ENCODE measurements at places on chromosomes 16 and 17.

DNA sequence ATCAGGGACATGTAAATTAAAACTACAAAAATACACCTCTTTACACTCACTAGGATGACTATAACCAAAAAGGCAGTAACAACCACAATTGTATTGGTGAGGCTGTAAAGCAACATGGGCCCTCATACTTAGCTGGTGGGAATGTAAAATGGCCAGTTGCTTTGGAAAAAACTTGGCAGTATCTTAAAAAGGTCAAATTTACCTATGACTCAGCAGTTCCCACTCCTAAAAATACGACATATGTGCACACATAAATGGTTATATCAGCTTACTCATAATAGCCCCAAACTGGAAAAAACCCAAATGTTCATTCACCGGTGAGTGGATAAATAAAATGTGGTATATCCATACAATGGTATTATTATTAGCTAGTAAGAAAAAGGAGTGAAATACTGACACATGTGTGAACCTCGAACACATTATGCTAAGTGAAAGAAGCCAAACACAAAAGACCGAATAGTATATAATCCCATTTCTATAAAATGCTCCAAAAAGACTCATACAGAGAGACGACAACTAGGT, 391.4 kb downstream of the NPIPA8 start:
- peak; percentile 13 for DNase-seq

DNA sequence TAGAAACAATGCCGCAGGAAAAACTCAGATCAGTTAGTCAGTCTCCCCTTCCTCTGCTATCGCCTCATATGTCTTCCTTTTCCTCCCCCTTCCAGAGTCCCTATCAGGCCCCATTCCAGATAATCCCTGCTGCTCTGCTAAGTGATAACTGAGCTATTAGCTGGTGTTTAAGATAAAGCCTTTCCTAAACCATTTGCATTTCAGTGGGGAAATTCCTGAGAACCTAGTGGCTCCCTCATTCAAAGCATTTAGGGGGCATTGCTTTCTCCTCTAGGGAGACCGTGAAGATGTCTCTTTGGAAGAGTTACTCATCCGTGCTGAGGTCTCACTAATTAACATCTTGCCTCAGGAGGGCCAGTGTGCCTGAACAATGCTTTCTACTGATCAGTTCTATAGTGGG, 401.6 kb downstream of the NPIPA7 start:
- DNase-seq, result no peak

GRCh38 chr16:2912330-2913199, 834 bp downstream of the FLYWCH1 start:
- DNase-seq, result peak; percentile 52

DNA sequence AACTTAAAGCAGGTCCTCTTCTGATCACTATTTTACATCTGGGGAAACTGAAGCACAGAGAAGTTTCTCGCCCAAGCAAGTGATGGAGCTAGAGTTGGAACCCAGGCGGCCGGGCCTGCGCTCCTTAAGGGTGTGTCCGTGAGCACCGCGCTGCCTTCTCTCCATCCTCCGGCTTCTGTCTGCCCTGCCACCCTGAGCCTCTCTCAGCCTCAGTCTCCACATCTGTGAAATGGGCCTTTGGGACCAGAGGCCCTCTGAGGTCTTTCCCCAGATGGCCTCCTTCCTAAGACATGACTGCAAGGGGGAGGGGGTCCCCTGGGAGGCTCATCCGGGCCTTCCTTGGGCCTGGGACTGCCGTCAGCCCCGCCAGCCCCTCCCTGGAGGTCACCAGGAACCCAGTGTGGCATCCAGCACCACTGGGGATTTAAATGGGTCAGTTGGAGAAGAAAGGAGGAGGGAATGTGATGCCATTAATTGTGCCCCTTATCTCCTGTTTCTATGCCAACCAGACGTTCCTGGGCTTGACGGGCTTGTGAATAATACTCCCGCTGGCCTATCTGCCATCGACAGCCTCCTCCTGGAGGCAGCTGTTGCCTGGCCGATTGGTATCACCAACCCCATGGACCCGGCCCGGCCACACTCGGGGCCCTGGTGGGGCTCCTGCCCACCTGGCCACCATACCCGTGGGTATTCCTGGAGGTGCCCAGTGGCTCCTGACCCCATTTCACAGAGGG, 5.1 kb downstream of the ZFPM1 start:
- no peak for DNase-seq

GRCh38 chr17:58537266-58537665, 22.8 kb upstream of the MTMR4 start:
- no peak for DNase-seq

DNA sequence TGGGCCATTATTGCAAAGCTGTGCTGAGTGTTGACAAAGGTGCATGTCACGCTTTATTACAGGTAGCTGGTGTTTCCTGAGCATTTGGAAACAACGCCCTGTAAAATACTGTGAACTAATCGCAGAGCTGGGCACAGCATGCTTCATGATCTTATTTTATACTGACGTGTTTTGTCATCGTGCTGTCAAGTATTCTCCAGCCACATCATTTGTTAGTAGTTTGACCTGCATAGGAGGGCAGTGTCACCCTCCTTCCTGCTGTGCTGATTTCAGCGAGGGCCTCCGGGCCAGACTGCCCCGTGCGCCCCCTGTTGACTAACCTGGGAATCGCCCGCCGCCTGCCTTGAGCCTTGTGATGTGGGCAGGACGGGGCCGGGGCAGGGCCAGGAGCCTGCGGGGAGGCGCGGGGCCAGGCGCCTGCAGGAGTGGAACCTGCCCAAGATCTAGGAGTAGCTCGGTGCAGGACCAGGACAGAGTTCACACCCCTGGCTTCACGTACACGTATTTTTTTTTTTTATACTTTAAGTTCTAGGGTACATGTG, 820.7 kb downstream of the KCNJ18 start:
- DNase-seq, result no peak

DNA sequence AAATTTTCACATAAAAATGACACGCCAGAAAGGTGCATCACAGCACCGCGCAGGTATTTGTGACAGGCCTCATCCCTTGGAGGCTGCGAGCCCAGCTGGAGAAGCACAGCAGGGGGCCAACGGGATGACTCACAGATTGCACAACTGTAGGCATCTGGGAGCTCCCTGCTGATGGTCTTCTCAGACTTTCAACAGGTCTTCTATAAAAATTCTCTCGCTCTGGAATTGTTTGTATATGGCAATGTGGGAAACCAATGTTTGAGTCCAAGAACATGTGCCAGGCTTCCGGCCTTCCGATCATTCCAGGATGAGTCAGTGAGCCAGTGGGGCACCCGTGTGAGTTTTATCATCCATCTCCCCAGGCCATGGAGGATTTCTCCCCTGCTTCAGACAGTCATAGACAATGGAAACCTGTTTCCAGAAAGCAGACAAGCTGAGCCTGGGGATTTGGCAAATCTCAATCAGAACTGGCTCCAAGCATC, 24.1 kb upstream of the ADORA2B start:
- DNase-seq, result peak; percentile 94
